AG08396 (cell line): ENCODE measurements at places on chromosomes 7 and 10.

GRCh38 chr10:97887399-97887798, 37.8 kb downstream of the GOLGA7B start:
- DNase-seq = no peak

DNA sequence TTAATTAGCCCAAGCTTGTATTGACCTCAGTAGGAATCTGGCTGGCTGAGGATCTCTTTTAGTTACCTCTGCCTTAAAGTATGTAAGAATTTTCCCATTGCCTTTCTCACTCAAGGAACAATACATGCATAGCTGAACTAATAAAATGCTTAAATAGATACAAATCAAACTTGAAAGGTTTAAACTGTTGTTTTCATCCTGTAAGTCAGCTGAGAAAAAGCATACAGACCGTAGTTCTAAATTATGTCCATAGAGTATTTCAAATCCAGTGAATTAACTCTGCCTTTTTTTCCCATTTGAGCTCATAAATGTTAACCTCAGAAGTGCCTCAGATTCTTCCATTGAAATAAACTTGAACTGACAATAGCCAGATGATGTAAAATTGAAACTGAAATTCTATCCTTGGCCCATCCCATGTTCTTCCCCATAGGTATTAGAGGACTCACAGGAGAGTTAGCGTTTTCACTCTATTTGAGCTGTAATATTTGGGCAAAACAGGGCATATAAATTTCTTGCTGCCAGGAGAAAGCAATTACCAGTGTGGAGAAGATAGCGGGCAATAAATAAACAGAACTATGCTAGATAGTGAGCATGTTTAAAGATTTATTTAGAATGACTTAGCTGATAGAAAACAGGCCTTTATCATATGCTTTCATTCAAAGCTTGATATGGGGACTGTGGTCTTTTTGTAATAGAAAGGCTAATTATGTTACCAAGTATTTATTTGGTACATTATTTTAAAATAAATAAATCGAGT, 163.7 kb downstream of the WNT2 start:
- no peak for DNase-seq

DNA sequence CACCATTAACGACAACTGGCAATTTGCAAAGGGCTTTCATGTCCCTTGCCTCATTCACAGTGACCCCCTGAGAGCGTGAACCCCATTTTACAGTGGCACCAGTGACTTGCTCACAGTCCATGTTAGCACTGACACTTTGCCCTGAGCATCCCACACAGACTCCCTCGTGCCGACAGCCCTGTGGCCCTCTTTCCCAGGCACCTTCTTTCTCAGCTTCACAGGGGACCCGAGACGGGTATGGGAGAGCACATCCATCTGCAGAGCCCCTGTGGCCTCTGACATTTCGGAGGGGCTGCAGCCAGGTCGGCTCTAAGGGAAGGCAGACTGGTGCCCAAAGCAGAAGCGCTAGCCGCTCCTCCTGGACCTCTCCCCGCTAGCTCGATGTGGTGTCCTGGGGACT, 10.8 kb downstream of the LOXL4 start:
- no peak for DNase-seq

GRCh38 chr10:29658984-29659965, 24.5 kb upstream of the SVIL start:
- peak; percentile 87 for DNase-seq

- no peak for DNase-seq
Measured at GRCh38 chr7:149476791-149477190, 15.9 kb upstream of the ZNF777 start.

DNA sequence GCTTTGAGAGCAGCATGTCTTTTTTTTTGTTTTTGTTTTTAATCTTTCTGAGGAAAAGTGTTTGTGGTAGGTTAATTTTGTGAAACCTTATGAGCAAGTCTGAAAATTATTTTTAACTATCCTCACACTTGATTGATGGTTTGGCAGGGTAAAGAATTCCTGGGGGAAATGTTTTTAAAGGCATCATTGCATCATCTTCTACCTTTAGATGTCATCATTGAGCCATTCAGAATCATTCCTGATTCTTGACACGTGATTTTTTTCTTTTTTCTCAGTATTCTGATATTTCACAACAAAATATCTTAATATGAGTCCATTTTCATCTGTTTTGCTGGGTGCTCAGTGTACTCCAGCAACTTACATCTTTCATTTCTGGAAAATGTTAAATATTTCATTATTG, 28.3 kb downstream of the PALS2 start:
- DNase-seq = no peak

- DNase-seq = no peak
Measured at GRCh38 chr10:75647675-75648074, 216.3 kb downstream of the LRMDA start.

DNA sequence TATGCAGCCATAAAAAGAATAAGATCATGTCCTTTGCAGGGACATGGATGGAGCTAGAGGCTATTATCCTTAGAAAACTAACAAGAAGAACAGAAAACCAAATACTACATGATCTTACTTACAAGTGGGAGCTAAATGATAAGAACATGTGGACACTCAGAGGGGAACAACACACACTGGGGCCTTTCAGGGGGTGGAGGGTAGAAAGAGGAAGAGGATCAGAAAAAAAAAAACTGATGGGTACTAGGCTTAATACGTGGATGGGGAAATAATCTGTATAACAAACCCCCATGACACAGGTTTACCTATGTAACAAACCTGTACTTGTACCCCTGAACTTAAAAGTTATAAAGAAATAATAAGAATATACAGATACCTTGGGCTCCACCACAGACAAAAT, 514.2 kb downstream of the ARL4A start:
- no peak for DNase-seq

DNA sequence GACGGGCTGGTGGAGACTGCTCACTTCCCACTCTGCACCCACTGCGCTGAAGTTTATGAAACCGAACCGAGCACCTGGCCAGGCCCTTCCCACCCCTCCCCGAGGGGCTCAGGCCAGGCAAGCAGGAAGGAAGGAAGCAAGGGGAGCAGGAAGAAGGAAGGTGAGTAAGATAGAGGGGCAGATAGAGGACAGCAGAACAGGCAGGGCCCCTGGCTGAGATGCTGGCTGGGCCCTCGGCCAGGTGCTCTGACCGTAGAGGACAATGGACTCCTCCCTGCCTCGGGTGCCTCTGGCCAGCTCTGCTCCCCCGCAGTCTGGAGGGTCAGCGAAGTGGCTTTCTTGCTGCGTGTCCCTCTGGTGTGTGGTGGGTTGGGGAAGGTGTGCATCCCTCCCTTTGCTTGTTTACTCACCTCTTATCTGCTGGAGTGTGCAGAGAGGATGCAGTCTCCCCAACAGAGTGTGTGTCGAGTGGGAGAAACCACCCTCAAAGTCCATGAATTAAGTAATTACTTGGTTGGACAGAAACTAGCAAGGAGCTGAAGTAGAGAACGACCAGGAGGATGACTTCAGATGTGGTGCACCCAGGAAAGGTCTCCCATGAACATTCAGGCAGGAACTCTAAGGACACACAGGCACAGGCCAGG, 82.8 kb upstream of the PPP2R2D start:
- DNase-seq = no peak

- DNase-seq = no peak
Measured at GRCh38 chr7:36599645-36600313, 124.5 kb downstream of the AOAH start.

GRCh38 chr7:13984061-13984460, 5.4 kb downstream of the ETV1 start:
- no peak for DNase-seq
